ENCODE measurements at places on chromosomes 5 and 9.

DNA sequence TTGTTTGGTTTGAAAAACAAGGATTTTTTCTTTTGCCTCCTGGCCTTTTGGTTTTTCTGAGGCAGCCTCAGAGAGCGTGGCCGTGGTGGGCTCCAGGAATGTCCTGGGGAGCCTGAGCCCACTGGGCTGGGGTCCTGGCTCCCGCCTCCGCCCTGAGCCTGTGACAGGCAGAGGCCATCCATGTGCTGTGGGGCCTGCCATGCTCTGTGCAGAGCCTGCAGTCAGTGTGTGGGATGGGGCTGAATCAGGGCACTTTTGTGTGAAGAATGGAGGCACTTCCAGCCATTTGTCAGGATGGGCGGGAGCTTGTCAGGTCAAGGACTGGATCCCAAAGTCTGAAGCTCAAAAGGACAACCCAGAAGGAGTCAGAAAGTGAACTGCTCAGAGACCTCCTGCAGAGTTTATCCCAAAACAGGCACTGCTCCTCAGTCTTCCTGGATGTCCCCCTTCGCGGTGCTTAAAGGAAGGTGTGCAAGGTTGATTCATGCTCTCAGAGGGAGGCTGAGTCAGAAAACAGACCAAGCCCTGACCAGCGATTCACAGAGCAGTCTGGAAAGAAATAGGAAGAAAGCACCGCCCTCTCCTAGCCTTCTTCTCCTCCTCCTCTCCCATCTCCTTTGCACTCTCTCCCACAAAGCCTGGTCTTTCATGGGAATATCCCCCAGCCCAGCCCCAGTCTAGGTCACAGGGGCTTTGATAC, 53.2 kb downstream of the MVB12B start:
- DNase-seq: no peak

- DNase-seq: no peak
Measured at GRCh38 chr5:61313960-61314681, 17.9 kb upstream of the ZSWIM6 start.

DNA sequence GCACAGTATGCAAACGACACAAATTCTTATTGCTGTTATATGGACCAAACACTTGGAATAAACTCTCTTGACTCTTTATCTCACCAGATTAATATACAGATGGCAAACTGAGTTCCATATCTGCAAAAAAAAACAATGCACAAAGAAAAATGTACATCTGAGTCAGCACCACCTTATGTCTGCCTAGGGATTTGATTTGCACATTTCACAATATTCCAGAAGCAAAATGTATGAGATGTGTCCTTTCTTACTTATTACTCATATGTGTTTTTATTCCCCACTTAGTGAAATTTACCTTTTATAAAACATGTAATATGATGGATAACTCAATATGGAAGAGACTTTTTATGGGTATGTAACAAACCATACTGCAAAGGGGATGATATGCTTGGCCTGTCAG, 236.9 kb downstream of the GLIS3 start:
- DNase-seq: no peak

GRCh38 chr5:68883436-68883835, 210.4 kb upstream of the SLC30A5 start:
- no peak for DNase-seq

- no peak for DNase-seq
Measured at GRCh38 chr5:173592050-173592669, 24.3 kb downstream of the BOD1 start.

GRCh38 chr5:43874772-43875171, 271.8 kb downstream of the NNT start:
- no peak for DNase-seq

- DNase-seq: no peak
Measured at GRCh38 chr5:134072471-134073210, 41.8 kb upstream of the TCF7 start.

DNA sequence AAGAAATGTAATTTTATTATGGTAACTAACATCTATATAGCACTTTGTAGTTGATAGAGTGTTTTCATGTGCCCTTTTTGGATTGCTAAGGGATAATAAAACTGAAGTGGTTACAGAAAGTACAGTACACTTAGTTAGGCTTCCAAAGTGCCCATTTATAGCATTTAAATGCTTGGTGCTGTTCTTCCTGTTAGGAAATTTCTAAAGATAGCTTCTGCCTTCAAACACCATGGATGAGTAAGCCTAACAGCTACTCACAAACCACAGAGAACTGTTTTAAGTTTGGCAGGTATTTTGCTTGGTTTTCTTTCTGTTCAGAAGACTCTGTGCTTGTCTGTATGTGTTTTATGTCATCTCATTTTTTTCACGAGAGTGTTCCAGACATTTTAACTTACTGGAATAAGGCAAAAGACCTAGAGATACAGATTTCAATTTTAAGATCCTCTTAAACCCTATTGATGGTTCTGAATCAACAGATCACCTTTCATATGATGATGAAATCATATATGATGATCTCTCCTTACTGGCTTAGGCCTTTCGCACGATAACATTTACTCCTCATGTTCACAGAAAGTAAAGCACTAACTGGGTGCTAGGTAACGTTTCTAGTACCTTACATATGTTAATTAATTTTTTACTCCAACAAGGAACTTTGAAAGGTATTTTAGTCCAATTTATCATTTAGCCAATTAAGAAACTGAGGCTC, 4.4 kb downstream of the RIMOC1 start:
- DNase-seq: no peak

DNA sequence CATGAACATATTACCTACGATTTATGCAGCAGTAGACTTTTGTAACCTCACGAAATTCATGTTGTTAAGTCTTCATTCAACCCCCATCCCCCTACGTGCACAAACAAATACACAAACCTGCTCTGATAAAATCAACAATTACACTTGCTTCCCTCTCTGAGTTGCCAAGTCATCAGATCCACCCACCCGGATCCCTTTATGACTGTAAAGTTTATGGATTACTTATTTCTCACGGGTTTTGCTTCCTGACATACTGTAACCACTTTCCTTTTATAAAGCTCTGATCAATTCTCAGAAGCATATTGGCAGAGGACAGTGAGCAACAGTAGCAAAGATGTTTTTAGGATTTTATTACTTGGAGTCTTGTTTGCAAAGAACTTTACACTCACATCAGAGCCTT, 70.5 kb downstream of the MLLT3 start:
- no peak for DNase-seq

DNA sequence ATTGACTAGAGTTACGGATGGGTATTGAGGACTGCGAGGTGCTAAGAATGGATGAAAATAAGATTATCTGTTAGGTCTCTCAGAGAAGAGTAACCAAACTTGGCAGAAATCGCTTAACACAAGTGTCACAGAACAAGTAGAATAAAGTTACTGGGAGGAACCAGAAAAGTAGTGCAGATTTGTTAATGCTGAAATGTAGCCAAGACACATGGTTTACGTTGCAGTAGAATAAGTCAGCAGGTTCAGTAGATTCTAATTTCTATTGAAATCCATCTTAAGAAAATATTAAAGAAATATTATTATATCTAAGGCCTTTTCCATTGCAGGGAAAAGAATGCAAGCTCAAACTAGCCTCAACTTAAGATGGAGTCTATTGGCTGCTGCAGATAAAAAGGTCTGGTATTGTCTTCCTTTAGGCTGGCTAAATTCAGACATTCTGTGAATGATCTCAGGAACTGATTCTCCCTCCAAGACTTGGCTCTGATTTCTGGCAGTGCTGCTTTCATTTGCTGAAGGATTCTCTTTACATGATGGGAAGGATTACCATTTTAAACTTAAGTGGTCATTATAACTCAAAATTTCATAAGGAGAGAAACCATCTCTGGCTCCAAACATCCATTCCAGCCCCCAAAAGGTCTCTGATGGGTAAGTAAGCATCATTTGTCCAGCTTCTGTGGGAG, 314.9 kb downstream of the MARCHF11 start:
- DNase-seq: no peak

- no peak for DNase-seq
Measured at GRCh38 chr5:112412346-112412745, 6.7 kb downstream of the EPB41L4A start.

DNA sequence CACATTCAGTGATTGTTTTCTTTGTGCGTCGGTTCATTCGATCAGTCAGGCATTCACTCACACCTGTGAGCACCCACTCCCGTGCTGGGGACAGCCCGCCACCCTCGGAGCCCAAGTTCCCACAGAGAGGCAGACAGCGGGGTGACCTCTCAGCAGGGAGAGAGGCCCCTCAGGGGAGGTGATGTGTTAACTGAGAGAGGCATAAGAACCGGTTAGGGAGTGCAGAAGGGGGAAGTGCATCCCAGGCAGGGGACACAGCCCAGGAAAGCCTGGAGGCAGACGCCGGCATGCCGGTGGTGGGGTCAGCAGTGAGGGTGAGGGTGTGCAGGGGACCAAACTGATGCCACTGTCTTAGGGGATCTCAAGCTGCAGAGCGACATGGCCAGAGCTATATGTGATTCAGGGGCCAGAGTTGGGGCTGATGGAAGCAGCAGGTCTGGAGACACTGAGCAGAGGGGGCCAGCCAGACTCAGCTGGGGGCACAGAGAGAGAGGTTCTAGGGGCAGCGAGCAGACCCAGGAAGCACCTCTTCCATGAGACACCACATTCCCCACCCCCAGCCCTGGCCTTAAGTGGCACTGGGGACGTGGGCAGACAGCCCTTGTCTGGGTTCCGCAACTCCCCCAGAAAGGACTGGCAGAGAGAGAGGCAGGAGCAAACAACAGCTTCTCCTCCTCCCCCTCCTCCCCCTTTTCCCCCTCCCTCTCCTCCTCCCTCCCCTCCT, 35.9 kb downstream of the HK3 start:
- no peak for DNase-seq

GRCh38 chr5:87594566-87594965, 181.8 kb upstream of the CCNH start:
- DNase-seq: no peak

- DNase-seq: no peak
Measured at GRCh38 chr5:157290981-157291711, 25.2 kb downstream of the CYFIP2 start.

DNA sequence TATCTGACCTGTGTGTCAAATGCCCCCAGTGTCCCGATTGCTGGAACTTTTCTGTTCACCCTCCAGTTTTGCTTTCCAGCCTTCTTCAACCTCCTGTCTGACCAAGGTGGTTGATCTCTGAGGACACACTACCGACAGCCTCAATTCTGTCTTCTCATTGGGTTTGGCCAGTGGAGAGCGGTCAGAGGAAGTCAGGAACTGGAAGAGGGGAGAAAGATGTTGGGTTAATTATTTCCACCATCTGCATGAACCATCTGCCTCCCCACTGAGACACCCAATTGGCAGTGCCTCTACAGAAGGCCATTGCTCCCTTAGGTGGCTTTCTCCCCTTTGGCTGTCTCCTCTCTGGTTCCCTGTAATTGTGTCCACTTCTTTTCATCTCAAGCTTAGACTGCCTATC, 154.3 kb upstream of the RAI14 start:
- DNase-seq: no peak

- peak; percentile 65 for DNase-seq
Measured at GRCh38 chr5:172403189-172403796, 51.0 kb downstream of the SH3PXD2B start.

DNA sequence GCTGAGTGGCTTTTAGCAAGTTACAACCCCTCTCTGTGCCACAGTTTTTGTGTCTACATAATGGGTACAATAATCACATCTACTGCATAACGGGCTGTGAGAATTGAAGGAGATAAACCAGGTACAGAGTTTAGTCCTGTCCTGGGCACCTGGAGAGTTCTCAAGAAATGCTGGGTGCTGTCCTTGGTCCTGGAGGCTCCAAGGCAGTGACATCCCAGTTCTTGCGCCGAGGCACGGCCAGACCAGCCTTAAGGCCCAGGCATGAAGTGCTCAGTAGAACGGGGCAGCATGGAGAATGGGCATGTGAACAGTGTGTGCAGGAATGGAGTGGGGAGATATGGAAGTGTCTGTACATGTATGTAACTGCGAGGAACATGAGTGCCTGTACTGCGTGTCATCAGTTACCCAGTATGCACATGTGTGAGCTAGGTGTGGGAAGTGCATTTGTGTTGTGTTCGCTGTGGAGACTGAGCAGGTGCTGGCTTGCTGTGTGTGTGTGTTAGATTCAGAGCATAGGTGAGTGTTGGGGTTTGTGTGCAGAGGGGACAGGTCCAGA, 6.3 kb upstream of the UNC5A start:
- no peak for DNase-seq

DNA sequence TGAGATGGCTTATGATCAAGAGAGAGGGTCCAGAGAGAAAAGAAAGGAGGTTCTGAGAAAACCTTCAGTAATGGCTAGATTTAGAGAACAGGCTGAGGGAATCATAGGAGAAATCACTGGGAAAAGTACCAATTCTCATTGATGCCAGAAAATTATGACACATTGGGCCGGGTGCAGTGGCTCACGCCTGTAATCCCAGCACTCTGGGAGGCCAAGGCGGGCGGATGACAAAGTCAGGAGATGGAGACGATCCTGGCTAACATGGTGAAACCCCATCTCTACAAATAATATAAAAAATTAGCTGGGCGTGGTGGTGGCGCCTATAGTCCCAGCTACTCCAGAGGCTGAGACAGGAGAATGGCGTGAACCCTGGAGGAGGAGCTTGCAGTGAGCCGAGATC, 29.5 kb upstream of the PLIN2 start:
- DNase-seq: no peak

GRCh38 chr5:111952555-111952954, 195.6 kb upstream of the NREP start:
- no peak for DNase-seq

DNA sequence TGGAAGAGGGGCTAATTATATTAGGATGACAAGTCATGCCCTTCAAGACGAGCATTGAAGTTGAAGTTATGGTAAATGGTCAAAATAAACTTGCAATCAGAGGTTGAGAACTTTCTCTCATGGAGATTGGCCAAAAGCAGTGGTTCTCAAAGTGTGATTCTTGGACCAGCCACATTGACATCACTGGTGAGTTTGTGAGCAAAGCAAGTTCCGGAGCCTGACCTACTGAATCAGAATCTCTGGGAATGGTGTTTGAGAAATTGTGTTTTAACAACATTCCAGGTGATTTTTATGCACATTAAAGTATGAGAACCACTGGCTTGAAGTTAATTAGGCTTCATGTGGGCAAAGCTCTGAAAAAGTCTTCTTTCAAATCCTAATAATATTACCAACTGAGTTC, 403.5 kb downstream of the ZSWIM6 start:
- no peak for DNase-seq

GRCh38 chr9:114392749-114393112, 4.9 kb upstream of the AKNA start:
- no peak for DNase-seq

GRCh38 chr5:112127861-112128260, 291.2 kb downstream of the EPB41L4A start:
- no peak for DNase-seq

- DNase-seq: no peak
Measured at GRCh38 chr5:113029614-113030013, 53.0 kb downstream of the DCP2 start.

DNA sequence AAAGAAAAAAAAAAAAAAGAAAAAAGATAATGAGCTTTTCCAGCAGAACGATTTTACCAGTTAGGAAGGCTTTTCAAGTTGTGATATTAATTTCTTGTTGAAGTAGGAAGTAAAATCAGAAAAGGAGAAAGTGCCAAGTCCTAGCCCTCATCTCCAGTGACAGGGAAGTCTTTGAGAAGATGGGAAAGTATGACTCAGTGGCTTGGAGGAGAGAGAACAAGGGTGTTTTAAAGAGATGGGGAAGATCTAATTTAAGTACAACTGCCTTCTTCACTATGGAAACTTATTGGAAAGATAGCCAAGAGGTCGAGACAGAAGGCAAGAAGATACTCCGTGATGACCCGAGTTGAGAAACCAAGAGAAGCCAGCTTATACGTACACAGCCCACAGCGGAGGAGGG, 22.6 kb downstream of the FGF1 start:
- no peak for DNase-seq

Data from glutamatergic neuron (in vitro differentiated cells).